ENCODE measurements at places on chromosomes 12 and 14.

DNA sequence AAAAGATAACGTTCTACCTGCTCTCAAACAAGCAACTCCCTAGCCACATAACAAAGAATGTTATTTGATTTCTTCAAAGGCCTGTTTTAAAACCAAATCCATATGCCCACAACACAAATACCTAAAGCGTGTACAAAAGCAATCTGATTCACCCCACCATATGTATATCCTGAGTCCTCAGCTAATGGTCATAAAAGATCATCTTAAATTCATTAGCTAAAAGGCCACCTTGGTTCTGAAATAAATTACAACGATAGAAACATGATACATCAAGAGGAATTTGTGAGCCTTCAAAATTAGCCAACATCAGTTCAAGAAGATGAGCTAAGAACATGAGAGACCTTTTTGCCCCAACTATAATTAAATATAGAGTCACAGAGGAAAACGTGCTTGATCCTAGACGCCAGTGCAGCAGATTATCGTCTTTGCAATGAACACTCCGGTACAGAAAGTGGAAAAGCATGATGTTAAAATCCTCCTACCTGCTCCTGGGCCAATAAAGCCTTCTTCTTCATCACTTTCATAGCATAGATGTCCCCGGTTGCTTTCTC, 20.0 kb downstream of the CIT start:
- no peak for DNase-seq

- DNase-seq, result no peak
Observed at GRCh38 chr14:74962046-74962445, 6.6 kb upstream of the PGF start.

DNA sequence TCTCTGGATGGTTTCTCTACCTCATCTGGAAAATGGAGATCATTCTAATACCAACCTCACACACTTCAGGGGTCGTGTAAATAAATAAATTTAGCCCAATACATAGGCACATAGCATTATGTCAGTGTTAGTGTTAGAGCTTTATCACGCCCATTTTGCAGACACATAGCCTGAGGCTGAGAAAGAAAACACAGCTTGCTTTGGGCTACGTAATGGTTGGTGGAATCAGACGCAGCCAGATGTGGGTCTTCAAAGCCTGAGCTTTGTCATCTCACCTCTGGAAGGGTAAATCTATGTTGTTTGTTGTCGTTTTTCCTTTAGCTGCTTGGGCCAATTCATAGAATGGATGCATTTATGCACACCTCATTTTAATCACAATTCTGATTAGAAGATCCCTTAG, 191.6 kb downstream of the RBM19 start:
- DNase-seq, result no peak

DNA sequence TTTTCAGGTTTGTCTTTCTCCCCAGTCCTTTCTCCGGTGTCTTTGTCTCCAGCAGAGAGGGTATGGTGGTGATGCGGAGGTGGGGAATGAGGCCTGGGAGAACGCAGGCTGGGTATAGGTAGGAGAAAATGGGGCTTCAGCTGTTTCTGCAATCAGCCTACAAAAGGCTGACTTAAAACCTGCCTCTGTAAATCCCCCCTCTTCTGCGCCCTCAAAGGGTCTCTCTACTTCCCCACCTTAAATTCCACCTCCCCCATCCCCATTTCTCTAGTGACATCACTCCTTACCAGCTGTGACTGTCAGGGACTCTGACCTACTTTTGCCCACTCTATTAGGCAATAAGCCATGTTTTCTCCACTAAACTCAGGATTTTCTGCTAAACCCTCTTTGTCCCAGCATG, 8.1 kb upstream of the RIMKLB start:
- no peak for DNase-seq

DNA sequence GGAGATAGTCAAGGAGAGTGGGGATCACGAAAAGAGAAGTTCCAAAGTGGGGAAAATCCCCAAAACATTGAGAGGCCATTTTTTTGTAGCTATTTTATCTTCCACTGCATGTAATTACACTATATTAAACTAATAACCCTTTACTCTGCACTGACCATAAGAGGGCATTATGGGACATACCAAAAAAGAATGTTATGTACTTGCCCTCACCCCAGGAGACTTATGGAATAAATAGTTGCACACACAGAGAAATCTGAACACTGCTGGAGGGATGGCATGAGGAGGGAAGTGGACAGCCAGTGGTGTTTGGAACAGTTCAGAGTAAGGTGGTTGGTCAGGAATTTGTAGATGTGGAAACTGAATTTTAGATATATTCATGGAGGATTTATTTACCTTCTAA, 422.9 kb downstream of the SNAPC1 start:
- DNase-seq, result no peak

- DNase-seq, result no peak
Observed at GRCh38 chr12:53596920-53597363, 29.2 kb downstream of the ATF7 start.

DNA sequence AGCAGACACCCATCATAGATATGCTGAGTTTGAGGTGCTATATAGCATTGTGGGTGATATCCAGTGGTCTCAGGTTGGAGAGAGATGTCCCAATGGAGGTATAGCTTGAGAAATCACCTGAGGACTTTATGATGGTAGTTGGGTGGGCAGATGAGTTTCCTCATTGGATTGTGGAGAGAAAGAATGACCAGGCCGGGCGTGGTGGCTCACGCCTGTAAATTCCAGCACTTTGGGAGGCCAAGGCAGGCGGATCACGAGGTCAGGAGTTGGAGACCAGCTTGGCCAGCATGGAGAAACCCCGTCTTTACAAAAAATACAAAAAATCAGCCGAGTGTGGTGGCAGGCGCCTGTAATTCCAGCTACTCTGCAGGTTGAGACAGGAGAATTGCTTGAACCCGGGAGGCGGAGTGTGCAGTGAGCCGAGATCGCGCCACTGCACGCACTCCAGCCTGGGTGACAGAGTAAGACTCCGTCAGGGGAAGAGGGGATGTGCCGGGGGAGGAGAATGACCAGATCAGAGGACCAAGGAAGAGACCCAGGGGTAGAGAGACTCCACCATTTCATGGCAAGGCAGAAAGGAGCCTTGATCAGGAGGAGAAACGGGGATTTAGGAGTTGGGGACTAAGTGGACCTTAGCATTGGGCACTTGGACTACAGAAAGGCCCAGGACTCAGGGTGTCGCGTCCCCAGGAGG, 757 bp upstream of the PCK2 start:
- no peak for DNase-seq

DNA sequence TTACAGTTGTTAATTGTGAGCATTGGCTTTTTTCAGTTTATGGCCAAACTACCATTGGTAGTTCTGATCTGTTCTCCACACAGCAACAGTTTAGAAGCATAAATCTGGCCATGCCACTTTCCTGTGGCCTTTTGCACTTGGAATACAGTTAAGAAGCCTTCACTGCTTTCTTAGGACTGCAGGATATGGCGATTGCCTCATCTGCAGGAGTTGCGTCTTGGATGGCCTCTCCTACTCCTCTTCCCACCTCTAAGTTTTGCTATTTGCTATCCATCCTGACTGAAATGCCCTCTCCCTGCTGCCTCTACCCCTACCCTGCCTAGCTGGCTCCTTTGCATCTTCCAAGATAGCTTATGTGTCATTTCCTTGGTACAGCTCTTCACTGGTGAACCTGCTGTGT, 12.8 kb upstream of the BMAL2 start:
- no peak for DNase-seq
